Lower lobe of right lung (tissue), 2 donors: ENCODE measurements at places on chromosomes 12 and 14. TPM values are rescaled to one million over a fixed set of nuclear protein-coding genes. Genes with fewer than 3 reads are reported as not detected.

The SDR9C7 gene
- total RNA-seq = not detected

The EPYC gene
- not detected for total RNA-seq

- no peak for DNase-seq
These were observed 57.0 kb upstream of the CERS5 start for GRCh38 chr12:50224026-50224692.

GRCh38 chr12:106187155-106187789 lies 48.5 kb upstream of the NUAK1 start:
- no peak for DNase-seq

The SLC2A3 gene
- total RNA-seq = 133 TPM

The MDGA2 gene
- 0.24 TPM for total RNA-seq

The LETMD1 gene
- total RNA-seq = 69.6 TPM

The SERPINA9 gene
- total RNA-seq = not detected

GRCh38 chr14:74528406-74528805 lies 34.8 kb downstream of the ISCA2 start:
- no peak for DNase-seq

- DNase-seq = no peak
These were observed 4.7 kb upstream of the IPO8 start for GRCh38 chr12:30700216-30700900.

- DNase-seq = no peak
These were observed 39.5 kb downstream of the PPHLN1 start for GRCh38 chr12:42365486-42365885.

DNA sequence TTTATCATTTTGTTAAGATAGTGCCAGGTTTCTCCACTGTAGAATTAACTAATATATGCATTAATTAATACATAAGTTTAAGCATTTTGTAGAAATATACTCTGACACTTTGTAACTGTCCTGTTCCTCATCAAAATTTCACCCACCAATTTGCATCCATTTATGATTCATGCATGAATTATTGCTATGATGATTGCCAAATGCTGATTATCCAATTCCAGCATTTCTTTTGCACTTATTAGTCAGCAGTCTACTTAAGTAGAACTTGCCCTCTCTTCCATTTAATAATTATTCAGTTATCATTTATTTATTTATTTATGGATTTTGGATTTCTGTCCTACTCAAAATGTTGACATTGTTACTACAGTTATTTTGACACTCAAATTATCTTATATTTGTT lies 72.2 kb downstream of the SLC6A15 start:
- no peak for DNase-seq

GRCh38 chr12:57733928-57734327 lies 4.6 kb downstream of the AGAP2 start:
- DNase-seq = no peak

GRCh38 chr12:85017133-85017532 lies 18.9 kb downstream of the TSPAN19 start:
- DNase-seq = no peak

- no peak for DNase-seq
These were observed 48.5 kb upstream of the TTC7B start for GRCh38 chr14:90864741-90865140.

The KLRF2 gene
- not detected for total RNA-seq

The ITGA7 gene
- 17.5 TPM for total RNA-seq

DNA sequence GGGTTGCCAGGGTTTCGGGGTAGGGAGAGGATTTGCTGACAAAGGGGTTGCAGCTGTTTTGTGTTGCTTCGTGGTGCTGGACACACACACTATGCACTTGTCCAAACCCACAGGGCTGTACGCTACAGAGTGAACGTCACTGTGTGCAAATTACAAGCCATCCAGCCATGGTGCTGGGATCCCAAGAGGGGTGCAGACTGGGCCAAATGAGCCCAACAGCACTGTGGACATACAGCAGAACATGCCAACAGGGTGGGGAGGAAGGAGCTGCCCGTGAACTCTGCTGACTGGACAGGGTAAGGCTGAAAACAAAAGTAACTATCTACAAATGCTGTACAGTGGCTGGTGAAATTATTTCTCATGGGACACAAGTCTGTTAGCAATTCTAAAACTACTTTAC lies 25.2 kb downstream of the POLE start:
- no peak for DNase-seq

GRCh38 chr12:14884458-14884878 lies 1.2 kb downstream of the MGP start:
- DNase-seq = peak; percentile 79

- no peak for DNase-seq
These were observed 9.3 kb upstream of the ESPL1 start for GRCh38 chr12:53258541-53259539.
